ENCODE measurements at places on chromosomes 2 and 18.

DNA sequence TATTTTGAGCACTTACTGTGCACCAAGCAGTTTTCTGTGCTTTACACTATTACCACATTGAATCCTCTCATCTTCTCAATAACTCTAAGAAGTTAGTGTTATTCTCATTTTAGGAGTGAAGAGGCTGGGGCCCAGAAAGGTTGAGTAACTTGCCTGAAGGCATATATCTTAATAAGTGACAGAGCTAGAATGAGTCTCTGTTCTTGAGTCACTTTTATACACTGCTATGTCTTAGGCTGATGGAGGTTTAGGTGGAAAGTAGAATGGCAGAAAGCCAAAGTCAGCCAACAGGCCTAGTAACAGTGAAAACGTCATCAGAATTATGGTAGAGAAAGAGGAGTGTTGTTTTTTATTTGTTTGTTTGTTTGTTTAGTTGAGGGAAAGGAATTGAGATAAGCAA, 27.9 kb upstream of the RPE start:
- DNase-seq = no peak

DNA sequence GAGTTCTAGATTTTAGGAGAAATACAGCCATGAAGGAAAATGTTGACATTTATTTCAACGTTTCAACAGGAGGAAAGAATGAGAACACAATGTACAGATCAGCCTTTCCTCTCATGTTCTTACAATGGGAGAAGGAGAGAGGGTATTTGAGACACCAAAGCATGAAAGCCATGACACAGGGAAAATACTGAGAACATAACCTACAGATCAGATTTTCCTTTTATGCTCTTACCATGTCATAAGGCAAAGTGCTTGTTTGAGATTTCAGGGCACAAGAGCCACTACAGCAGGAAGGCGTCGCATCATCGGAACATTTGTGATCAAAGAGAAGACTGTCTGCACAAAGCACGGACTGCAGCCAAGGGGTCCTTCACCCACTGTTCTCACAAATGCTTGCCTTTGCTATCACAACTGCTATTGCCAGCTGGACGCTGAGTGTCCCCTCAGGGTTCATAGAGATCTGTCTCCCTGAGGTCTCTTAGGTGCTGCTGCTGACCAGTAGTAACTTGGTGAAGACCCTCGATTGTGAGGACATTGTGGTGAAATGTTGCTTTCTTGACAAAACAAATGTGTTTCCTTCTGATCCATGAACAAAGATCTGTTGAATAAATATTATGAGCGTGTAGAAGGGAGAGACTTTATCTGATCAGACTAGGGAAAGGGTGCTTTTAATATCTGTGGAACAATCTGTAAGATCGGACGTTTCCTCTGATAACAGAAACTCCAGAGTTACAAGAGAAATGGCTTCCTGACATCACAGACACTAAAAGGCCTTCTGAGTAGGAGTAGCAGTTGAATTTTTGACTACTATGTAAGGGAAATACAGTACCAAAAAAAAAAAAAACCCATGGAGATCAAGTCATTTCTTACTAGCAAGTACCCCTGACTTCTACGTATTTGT, 6.4 kb upstream of the IL1RL1 start:
- DNase-seq = no peak

- DNase-seq = no peak
Measured at GRCh38 chr2:25740810-25741381, 67.5 kb upstream of the DTNB start.

DNA sequence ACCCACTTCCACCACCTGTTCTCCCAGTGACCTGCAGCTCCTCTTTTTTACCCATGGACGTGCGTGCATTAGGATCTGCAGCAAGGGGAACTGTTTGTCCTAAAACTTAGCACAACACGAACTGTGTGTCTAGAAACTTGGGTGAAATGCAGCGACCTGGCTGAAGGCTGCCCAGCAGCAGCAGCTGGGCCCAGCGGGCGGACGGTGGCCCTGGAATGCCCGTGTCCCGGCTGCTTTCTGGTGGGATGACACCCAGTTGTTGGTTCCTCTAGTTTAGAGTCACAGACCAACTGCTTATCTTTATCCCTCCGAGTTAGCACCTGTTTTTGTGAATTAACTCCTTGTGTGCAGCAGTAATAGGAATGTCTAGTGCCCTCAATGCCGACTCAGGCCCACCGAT, 61.9 kb upstream of the PXDN start:
- DNase-seq = no peak

GRCh38 chr2:231197706-231198290, 633 bp upstream of the ARMC9 start:
- no peak for DNase-seq

- peak; percentile 15 for DNase-seq
Measured at GRCh38 chr2:138846216-138846821, 66.1 kb upstream of the NXPH2 start.

DNA sequence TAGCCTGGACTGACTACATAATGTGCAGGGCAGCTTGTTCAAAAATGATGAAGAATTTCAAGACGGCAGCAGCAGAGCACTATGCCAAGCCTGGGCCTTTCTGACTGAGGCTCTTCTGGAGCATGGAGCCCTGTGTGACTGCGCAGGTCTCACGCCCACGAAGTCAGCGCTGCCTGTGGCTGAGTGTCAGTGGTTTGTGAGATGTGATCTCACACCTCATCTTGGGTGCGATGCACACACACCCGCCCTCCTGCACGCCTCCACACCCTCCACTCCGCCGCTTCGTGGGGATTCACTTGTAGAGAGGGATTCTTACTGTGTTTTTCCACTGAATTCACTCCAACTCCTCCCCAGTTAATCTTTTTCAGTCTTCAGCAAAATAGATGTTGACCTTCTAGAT, 103.9 kb downstream of the VIT start:
- DNase-seq = no peak

- no peak for DNase-seq
Measured at GRCh38 chr2:37481244-37481643, 136.8 kb downstream of the QPCT start.

- DNase-seq = no peak
Measured at GRCh38 chr2:33681364-33681757, 82.3 kb upstream of the FAM98A start.

DNA sequence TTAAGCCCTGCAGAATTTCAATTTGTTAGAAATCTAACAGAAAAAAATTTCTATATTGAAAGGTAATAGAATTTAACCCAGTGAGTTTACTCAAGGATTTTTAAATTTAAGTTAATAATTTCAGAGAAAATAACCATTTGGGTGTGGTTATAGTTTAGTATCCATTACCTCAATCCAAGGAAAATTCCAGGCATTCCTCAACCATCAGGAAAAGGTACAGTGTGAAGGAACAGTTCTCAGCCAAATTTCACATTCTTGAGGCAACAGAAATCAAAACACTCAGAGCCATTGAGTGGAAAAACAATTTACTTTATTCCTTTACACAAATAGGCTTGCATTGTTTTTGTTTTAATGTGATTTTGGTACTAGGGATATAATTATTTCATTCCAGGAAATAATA, 45.6 kb downstream of the ONECUT2 start:
- DNase-seq = no peak

- peak; percentile 74 for DNase-seq
Measured at GRCh38 chr18:35580701-35581539, 620 bp upstream of the GALNT1 start.

- no peak for DNase-seq
Measured at GRCh38 chr2:54470266-54470938, 14.3 kb downstream of the SPTBN1 start.

DNA sequence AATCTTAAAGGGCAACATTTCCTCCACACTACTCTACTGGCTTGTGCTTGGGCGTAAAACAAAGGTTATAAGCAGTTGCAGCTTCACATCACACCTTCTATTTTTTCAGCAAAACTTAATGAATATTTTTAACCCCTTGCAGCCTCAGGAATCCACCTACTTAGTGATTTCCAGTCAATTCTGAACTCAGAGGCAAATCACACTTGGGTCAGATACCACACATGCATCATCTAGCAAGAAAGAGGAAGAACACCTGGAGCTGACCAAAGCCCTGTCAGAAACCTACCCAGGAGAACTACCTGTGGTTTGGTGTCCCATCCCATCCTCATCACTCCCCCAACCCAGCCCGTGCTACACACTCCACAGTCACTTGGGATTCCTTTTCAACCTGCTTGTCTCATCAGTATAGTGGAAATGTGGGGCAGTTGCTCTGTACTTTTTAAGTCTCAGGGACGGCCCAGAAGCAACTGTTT, 25.5 kb downstream of the PIAS2 start:
- no peak for DNase-seq

Measured in suppressor macrophage (primary cell).